Activated T-cell treated with anti-CD3 and anti-CD28 coated beads, Interleukin-2, amount 50 U/mL, for 1 hour (primary cell): ENCODE measurements at places on chromosomes 4 and X.

DNA sequence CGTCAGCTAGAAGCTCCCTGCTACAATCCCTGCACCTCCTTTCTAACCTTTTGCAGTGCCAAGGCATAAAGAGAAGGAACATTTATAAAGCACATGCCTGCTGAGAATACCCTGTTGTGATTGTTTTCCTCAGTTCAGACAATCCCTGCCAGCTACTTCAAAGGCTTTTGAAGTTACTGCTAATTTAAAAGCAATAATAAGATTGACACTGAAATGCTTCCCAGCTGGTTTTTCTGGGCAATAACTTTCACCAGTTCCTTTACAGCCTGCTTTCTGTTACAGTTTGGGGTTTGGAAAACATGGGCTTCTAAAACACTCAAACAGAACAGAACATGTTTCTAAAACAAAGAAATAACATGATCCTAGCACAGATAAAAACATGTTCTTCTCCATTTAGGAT is 232.3 kb upstream of the CPEB2 start:
- no peak for DNase-seq

GRCh38 chr4:40572692-40573310 is 56.9 kb downstream of the RBM47 start:
- DNase-seq = no peak

DNA sequence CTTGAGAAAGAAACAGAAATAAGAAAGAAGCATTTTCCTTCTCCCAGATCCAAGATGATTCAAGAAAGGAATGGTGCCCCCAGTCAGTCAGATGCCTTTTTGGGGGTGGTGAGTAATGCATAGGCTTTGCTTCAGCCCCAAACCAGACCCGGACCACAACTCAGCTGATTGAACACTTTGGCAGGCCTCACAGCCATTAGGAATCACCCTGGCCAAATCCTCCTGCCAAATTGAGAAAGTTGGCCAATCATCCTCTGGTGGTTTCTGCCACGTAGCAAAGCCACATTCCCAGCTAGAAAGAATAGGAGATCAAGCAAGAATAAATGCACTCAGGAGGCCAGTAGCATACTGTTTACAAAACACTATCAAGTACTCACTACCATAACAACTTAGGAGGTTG is 33.7 kb downstream of the FRMD7 start:
- no peak for DNase-seq

DNA sequence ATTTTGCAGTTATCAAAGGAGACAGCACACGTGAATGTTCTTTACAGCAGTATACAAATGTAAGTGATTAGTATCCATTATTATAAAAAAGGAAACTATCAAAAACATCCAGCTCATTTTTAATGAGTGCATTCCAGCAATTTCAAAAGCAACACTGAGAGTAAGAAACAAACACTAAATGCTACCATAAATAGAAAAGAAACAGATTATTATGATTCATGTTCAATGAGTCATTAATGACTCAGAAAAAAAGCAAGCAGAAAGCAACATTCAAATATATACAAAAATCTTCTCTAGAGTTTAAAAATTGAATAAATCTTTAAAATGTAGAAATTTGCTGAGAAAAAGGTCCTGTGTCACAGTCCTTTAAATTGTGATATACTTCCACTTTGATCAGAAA is 346.5 kb upstream of the FMR1 start:
- no peak for DNase-seq

- DNase-seq = no peak
These were observed 44.9 kb upstream of the SPRY1 start for GRCh38 chr4:123351713-123352112.

DNA sequence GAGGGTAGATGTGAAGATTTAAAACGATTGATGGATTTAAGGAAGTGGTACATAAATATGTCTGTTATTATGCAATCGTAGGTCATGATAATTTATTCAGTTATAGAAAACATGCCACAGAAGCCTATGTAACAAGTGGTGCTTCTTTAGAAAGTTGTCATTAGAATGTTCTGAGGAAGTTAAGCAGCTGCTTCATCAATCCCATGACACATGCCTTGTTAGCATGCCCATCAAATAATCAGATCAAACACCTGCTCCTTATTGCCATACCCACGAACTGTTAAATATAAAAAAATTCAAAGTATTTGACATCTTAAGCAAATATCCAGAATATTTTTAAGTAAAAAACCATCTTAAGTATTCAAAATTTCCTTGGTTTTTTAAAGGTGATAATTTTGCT is 76.4 kb upstream of the MYOZ2 start:
- DNase-seq = no peak

GRCh38 chrX:154121961-154122360 is 22.1 kb upstream of the OPN1LW start:
- no peak for DNase-seq
